Inflammatory macrophage (primary cell): ENCODE measurements at places on chromosomes 12 and 14.

GRCh38 chr14:44995196-44995595 lies 33.2 kb downstream of the TOGARAM1 start:
- no peak for DNase-seq

DNA sequence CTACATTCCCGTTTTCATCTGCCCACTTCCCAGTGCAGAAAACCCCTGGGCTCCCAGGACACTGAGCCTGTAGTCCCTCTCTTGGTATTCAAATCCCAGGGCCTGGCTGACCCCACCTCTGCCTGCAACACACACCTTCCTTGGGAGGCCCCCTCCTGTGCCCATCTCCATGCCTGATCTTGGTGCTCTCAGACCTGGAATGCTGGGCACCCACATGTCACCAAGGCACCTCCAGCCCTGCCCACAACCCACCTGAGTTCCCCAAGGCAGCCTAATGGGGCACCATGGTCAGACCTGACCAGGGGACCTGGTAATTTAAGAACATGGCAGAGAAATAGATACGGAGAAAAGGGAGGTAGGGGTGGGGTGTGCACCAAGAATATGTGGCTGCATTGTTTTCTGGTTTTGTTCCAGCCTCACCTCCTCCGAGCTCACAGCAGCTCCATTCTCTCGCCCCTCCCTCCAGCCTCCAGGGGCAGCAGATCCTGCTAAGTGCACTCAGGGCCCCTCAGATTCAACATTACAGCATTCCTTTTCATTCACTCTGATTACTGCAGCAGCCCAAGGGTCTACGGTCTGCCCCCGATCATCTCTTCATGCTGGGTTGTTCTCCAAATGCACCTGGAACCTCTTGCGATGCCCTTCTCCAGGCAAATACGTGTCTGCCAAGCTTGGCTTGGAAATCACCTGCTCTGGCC lies 9.2 kb upstream of the HSP90AA1 start:
- DNase-seq: no peak

DNA sequence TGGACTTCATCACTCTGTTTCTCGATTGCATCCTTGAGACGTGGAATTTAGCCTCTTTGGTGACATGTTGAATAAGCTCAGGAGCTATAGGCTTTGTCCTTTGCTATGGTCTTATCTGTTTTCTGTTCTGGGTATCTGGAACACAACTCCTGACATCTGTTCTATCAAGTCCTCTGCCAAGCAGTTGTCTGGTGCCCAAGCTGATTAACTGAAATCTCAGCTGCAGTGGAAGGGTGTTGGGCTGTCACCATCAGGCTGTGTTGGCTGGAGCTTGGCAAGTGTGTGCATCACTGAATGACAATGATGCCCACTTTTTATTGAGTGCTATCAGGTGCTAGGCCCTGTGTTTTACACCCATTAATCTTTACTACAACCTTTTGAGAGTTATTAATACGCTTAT lies 77.8 kb downstream of the SMOC1 start:
- no peak for DNase-seq

DNA sequence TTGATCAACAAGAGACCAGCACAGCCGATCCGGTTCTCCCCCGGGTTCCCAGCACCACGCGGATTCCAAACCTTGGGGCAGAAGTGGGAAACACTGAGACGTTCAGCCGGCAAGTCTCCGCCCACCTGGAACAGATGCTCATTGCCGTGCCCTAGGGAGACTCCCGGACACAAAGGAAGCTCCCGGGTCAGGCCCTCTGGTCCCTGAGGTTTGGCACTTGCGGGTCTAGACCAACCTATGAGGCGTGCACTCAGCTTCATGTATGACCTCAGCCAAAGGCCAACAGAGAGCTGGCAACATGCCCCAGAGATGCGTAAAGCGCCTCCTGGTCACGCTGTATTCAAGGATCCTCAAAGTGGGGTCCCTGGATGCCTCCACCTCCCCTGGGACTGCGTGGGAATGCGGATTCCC lies 2.5 kb downstream of the RIMBP2 start:
- no peak for DNase-seq

GRCh38 chr14:19947413-19948090 lies 16.8 kb downstream of the OR4K1 start:
- no peak for DNase-seq

DNA sequence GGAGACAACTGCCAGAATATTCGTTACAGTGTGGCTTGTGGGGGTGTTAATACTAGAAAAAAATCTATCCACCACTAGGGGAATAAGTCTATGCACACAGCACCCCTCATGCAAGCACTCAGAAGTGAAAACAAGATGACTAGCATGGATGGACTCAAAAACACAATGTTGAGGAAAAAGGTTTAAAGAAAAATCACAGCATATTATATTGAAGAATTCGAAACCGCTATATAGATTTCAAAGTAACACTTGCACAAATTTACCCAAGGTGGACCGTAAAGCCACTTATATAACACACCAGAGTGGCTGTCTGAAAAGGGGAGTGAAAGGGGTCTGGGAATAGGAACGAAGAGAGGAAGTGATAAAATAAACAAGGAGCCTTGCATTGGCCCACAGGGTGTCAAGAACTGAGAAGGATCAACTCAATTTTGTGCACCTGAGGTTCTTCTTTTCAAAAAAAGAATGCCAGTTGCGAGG lies 544 bp downstream of the ABCD4 start:
- DNase-seq: peak; percentile 60
